Ecto neural progenitor cell (in vitro differentiated cells): ENCODE measurements at places on chromosomes 11 and 22.
A peak's percentile ranks its signal among the peaks of the same experiment; 100 is the strongest.

DNA sequence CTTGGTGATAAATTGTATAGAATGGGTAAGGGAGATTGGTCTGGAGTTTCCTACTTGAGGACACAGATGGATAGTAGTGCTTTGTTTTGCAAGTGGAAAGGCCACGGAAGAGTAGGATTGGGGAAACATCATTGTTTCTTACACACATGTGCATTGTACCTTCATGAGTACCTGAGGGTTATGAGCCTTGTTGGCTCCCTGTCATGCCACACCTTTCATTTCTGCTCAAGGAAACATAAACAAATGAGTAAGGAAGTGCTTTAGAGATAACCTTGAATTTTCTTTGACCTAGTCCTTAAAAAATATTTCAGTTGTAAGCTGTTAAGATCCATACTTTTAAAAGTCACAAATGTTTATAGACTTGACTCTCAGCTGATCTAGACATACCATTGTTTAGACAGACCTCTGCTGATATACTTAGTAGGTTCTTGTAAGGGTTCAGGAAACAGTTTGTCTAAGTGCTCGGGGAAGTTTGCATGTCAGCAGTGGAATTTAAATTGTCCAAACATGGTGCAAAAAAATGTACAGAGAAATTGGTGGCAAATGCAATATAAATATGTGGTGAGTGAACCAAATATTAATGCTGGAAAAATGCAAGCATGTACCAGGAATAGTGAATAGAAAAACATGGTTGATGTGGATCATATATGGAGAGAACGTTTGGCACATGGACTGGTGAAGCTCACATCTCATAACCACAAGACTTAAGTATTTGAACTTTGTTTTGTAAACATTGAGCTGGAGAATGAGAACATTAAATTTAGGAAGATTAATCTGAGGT is 40.9 kb downstream of the GAS2 start:
- no peak for DNase-seq

DNA sequence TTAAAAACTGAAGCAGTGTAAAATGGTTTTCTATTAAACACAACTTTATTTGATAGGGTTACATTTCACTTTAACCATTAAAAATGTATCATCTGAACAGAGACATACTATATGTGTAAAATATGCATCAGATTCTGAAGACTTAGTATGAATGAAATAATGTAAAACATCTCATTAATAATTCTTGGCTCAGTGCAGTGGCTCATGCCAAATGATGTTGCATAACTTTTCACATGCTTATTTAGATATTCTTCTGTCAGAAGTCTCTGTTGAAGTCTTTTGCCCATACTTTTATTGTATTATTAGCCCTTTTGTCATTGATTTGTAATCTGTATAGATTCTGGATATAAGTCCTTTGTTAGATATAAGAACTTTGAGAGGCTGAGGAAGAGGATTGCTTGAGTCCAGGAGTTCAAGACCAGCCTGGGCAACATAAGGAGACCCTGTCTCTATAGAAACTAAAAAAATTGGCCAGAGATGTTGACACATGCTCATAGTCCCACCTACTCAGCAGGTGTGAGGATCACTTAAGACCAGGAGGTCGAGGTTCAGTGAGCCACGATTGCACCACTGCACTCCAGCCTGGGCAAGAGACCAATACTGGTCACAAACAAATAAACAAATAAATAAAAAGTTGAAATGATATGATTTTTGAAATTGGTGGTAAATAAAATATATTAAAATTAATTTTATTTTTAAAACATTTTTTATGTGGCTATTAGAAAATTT is 73.8 kb upstream of the PARVA start:
- no peak for DNase-seq

GRCh38 chr11:108959105-108959761 is 294.4 kb downstream of the DDX10 start:
- DNase-seq: no peak

DNA sequence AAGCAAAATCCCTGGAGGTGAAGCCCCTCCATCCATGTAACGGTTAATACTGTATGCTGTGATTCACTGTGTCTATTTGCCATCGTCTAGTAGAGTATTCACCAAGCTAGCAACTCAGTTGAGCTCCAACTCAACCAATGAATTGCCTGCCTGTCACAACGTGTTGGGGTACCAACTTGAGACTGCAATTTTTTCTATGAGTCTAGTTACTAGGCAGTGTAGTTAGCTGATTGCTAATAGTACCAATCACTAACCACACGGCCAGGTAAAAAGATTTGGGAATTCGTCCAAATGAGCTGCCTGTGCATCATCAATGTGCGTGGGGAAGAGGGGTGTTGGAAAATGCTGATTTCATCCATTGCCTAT is 1.0 kb upstream of the BTG4 start:
- DNase-seq: no peak

DNA sequence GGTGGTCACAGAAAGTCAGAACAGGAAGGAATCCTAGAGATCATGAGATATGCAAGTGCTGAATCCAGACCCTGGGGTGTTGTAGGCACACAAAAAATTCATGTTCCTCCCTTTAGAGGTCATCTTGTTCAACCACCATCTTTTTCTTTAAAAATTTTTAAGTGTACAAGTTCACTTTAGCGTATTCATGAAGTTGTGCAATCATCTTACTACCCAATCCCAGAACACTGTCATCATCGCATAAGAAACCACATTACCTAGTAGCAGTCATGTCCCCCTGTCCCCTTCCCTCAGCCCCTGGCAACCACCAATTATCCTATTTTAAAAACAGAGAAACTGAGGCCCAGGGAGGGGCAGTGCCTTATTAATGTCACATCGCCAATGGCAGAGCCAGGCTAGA is 20.3 kb upstream of the WNT11 start:
- DNase-seq: no peak

- DNase-seq: no peak
These were observed 118.6 kb upstream of the RASSF10 start for GRCh38 chr11:12890476-12890875.

GRCh38 chr11:82009133-82009532 is 724.5 kb downstream of the FAM181B start:
- no peak for DNase-seq

DNA sequence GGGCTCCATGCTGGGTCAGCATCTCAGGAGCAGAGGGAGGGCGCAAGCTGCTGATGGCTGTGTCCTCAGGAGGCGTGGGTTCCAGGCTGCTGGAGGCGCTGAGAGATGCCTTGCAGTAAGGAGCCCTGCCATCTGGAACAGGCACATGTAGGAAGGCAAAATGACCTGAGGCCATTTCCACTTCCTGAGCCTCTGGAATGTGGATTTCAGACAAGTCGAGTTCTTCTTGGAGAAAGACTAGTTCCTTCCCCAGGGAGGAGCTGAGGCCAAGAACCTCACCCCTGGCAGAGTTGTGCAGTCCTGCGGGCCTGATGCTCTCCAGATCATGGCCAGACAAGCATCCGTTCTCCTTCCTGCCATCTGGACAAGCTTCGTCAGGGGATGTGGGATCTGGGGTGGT is 19.3 kb downstream of the HPS4 start:
- DNase-seq: no peak

GRCh38 chr11:111870886-111871692 is at the start of gene ALG9:
ALG9 (minus strand) TSS chr11:111871581; CDS start chr11:111871482, 99 bp downstream.
- DNase-seq: peak; percentile 86

GRCh38 chr11:3982431-3982830 is 112.2 kb upstream of the RRM1 start:
- no peak for DNase-seq

- no peak for DNase-seq
These were observed 7.6 kb downstream of the VSIG10L2 start for GRCh38 chr11:125953401-125953935.

- DNase-seq: no peak
These were observed 1.7 kb upstream of the ALX4 start for GRCh38 chr11:44311339-44312261.

DNA sequence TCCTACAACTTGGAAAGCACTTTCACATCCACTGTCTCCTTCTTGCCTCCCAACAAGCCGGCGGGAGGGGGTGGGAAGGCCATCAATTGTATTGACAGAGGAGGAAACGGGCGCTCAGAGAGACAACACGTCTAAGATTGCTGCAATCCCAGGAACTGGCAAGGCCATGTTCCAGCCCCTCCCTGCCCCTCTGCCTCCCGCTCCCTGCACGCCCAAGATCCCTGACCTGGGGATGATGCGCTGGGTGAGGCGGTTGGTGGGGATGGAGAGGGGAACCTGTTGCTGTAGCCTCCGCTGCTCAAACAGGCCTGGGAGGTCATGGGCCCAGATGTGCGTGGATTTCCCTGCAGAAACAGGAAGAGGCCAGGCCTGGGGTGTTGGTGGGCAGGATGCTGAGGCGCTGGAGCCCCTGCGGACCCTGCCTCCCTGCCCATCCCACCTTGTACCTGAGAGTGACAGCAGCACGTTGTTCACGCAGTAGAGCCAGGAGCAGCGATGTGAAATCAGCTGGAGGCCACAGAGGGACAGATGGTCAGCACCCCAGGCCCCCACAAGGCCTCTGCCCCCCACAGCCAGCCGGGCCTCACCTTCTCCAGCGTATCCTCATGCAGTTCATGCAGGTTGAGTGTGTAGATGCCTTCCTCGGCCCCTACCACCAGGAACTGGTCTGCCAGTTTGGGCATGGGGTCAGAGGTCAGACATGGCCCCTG is 6.8 kb downstream of the MAP4K2 start:
- DNase-seq: no peak

GRCh38 chr11:12397931-12398334 is 20.6 kb downstream of the PARVA start:
- no peak for DNase-seq

DNA sequence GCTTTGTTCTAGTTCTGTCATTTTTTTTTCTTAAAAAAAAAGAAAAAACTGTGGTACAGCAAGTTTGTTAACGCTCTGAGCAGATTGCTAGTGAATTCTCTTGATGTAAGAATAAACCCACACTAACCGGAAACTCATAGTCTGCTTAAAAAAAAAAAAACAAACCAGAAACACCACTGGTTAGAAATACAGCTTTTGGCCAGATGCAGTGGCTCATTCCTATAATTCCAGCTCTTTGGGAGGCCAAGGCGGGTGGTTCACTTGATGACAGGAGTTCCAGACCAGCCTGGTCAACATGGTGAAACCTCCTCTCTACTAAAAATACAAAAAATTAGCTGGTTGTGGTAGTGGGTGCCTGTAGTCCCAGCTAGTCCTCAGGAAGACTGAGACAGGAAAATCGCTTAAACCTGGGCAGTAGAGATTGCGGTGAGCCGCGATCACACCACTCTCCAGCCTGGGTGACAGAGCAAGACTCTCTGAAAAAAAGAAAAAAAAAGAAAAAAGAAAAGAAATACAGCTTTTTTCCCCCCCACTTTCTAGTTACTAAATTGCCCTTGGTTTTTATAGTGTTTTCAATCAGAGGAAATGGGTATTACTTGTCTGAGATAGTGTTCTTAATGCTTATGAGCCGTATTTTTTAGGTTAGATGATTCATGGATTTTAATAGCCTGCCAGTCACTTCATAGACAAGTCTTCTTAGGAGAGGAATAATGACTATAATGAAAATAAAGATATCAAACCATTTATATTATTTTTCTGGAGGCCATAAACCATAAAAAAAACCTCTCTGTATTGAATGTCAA is 222.8 kb downstream of the DDX10 start:
- DNase-seq: no peak

DNA sequence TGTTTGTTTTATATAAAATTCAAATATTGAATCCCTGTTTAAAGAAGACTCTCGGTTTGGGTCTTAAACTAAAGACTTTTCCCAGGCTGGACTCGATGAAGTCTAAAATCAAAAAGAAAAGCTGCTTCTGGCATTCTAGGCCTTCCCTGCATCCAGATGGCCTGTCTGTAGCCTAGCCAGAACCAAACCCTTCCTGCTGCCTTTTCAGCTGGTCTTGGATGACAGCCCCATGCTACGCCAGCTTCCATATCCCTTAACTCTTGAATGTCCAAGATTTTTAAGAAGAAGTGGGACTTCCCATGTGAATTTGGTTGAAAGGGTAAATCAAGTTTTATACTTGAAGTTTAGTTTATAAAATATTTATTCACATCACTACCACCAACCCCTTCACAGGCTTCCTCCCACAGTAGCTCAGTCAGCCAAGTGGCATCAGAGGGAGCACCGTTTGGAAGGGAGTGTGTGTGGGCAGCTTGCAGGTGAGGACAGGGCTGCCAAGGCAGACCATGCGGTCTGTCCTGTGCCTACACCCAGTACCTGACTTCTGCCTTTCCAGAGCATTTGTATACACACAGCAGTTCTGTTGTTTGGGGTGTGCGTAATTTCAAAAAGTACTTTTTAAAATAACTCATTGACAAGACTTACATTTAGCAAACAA is 18.2 kb upstream of the PSMA1 start:
- no peak for DNase-seq

DNA sequence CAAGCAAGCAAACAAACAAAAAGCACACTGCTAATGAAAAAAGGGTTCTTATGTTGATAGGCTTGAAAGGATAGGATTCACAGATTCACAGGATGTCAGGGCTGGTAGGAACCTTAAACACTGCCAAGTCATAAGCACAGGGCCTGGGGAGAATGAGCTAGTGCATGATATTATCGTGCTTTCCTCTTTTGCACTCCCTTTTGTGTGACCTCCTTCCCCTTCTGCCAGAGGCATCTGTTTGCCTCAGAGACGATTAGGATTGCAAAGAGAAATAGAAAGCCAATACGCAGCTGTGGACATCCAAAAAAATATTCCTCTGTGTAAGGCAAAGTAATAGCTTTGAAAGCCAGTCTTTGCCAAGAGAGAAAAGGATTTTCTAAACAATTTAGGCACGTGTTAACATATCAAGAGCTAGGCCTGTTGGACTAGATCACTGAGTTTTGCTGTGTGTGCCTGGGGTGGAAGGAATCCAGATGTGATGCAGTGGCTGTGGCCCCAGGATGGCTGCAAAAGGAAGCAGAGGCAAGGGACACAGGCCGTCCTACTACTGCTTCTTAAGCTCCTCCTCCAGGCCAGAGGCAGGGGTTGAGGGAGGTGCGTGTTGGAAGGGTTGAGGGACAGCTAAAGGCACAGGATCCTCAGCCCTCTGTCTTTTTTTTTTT is 30.6 kb downstream of the MCHR1 start:
- DNase-seq: no peak

- DNase-seq: peak; percentile 73
These were observed at the start of gene BIK for GRCh38 chr22:43110444-43110926. BIK (plus strand) TSS chr22:43110750; CDS start chr22:43124023, 13,273 bp downstream.

DNA sequence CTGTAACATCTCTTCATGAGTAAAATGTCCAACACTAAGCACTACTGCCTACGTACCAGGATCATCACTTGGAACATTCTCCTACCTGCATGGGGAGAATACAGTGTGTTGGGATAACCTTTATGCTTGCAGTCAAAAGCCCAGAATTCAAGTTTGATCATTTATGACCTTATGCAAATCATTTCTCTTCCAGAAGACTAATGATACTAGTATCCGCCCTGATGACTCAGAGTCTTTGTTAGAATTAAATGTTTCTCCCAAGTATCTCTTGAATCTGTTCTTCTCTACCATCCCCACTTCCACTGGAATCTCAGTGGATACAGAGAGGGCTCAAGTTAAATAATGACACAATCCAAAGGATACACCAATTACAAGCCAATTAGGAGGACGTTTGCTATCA is 12.4 kb downstream of the MAJIN start:
- no peak for DNase-seq

DNA sequence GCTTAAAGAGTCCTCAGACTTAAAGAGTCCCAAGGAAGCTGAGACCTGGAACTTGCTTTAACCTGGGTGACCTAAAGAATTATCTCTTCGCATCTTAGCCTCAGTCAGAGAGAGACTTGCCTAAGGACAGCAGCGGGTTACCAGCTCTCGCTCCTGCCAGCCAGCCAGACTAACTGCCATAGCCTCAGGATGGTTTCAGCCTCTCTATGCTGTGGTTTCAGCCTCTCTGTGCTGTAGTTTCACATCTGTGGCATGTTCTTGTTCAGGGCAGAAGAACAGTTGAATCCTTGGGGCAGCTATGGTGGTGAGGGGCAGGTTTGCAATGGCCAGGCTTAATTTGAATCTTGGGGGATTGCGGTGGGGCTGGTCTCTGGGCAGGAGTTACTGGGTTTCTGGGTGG is 2.3 kb downstream of the FRMD8 start:
- no peak for DNase-seq
